Lung (tissue), 17 donors: ENCODE measurements at places on chromosomes 6 and 20. TPM values are rescaled to one million over a fixed set of nuclear protein-coding genes. Genes with fewer than 3 reads are reported as not detected.
A peak's percentile ranks its signal among the peaks of the same experiment; 100 is the strongest.

CALHM6 gene
- total RNA-seq, result 2.1 TPM

MYCT1 gene
- 17.2 TPM for total RNA-seq

EPB41L1 gene
- total RNA-seq, result 50.1 TPM

WFDC5 gene
- total RNA-seq, result not detected

TDRD6 gene
- total RNA-seq, result 0.34 TPM

MLN gene
- not detected for total RNA-seq

DNA sequence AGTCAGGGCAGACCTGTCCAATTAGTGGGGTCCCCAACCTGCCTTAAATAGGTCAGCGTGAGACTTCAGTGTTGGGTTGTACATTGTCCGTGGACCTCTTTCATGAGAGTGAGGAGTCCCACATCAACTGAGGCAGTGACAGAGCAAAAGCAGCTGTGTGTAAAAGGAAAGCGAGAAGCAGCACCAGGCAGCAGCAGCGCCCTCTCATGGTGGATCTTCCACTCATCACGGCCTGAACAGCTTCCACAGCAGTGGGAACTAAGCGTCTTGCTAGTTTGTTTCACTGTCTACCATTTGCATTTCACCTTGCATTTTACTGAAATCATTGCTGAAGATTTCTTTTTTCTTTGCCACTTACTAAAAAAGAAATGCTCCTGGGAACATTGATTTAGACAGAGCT is 333.8 kb downstream of the PKHD1 start:
- H3K27ac ChIP-seq, result no peak overlapping the region
- H3K4me1 ChIP-seq, result no peaks in the 10 kb centered on the region
- no peaks in the 10 kb centered on the region for H3K27me3 ChIP-seq
- no peaks in the 10 kb centered on the region for H3K36me3 ChIP-seq
- DNase-seq, result no peak
- no peak overlapping the region for H3K4me3 ChIP-seq

- no peaks in the 10 kb centered on the region for H3K36me3 ChIP-seq
- no peak overlapping the region for H3K4me3 ChIP-seq
- no peak overlapping the region for H3K27ac ChIP-seq
Measured at GRCh38 chr20:620246-620645, 10.1 kb upstream of the TCF15 start.

- no peak overlapping the region for H3K4me3 ChIP-seq
- DNase-seq, result no peak
- H3K27ac ChIP-seq, result no peak overlapping the region
Measured at GRCh38 chr6:3429211-3429610, 27.6 kb downstream of the SLC22A23 start.

DNA sequence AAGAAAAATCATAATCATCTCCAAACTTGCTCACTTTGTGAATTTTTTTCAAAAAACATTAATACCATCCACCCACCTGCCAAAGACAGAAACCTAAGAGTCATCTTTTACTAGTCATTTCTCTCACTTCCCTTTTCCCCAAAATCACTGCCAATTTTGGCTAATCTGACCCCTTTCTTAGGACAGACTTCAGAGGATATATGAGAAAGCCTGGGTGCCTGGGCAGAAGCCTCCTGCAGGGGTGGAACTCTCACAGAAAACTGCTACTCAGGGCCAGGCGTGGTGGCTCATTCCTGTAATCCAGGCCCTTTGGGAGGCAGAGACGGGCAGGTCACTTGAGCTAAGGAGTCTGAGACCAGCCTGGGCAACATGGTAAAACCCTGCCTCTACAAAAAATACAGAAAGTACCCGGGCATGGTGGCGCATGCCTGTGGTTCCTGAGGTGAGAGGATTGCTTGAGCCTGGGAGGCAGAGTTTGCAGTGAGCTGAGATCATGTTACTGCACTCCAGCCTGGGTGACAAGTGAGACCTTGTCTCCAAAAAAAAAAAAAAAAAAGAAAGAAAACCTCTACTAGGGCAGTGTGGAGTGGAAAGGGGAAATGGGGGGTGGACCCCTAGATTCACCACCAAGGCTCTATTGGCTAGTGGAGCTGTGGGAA is 3.8 kb downstream of the DEK start:
- peaks cover 26% of the 10 kb centered on the region for H3K4me1 ChIP-seq
- no peak overlapping the region for H3K4me3 ChIP-seq
- H3K36me3 ChIP-seq, result peaks cover 23% of the 10 kb centered on the region
- DNase-seq, result no peak
- H3K27ac ChIP-seq, result no peak overlapping the region
- H3K27me3 ChIP-seq, result no peaks in the 10 kb centered on the region

- H3K36me3 ChIP-seq, result peaks cover 2% of the 10 kb centered on the region
- no peaks in the 10 kb centered on the region for H3K27me3 ChIP-seq
- H3K4me3 ChIP-seq, result no peak overlapping the region
Measured at GRCh38 chr20:25544311-25544710, 41.0 kb downstream of the NINL start.

- peak overlapping the region; percentile 98 for H3K4me3 ChIP-seq
- peak overlapping the region; percentile 88 for H3K27ac ChIP-seq
- no peaks in the 10 kb centered on the region for H3K27me3 ChIP-seq
- peaks cover 2% of the 10 kb centered on the region for H3K36me3 ChIP-seq
- peak; percentile 42 for DNase-seq
Measured at GRCh38 chr6:70413992-70414494, 735 bp downstream of the FAM135A start.

DNA sequence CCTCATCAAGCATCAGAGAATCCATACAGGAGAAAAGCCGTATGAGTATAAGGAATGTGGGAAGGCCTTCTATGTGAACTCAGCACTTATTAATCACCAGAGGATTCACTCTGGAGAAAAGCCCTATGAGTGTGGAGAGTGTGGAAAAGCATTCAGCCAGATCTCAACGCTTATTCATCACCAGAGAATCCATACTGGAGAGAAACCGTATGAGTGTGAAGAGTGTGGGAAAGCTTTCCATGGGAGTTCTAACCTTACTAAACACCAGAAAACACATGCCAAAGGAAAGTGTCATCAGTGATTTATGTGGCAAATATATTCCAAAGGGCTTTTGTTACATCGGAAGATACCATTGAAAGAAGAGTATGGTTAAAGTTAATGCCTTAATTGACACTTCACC is 25.4 kb downstream of the ZKSCAN8 start:
- no peak overlapping the region for H3K4me3 ChIP-seq
- H3K27me3 ChIP-seq, result no peaks in the 10 kb centered on the region
- no peak for DNase-seq

DNA sequence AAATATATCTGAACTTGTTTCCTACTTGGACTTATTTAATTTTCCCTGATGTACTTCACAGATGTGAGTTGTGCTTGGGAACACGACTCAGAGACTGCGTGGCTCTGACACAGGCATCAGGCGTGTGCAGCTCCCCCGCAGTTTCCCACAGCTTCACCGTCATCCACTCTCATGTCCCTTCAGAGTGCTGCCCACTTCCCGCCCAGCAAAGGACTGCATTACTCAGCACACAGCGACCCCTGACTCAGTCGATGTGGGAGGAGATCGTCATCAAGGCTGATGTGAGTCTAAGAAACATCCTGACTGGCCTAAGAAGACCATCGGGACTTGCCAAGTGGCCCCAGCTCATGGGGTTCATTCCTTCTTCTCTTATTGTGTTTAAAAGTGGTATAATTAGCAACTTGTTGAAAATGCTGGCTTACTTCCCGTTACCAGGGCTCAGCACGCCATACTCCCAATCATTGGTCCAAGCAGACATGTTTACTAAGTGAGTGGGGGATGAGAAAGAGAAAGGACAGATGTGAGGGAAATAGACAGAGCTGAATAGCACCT is 539.4 kb upstream of the JARID2 start:
- H3K4me1 ChIP-seq, result peaks cover 7% of the 10 kb centered on the region
- no peak overlapping the region for H3K4me3 ChIP-seq
- H3K36me3 ChIP-seq, result no peaks in the 10 kb centered on the region
- no peak for DNase-seq
- peak overlapping the region; percentile 42 for H3K27ac ChIP-seq
- H3K27me3 ChIP-seq, result no peaks in the 10 kb centered on the region

DNA sequence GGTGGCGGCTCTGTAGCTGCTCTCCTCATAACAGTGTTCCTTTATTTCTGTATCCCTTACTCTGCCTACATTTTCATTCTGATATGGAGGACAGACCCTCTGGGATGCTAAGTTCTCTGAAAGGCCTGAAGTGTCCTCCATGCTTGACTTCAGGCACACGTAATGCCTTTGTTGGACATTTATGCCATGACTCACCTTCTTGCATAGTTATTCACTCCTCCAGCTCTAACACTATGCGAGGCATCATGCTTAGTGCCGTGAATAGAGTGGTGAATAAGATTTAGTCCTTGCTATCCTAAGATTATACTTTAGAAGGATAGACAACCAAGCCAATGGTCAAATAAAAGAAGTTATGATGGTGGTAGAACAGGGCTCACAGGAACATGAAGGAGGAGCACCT is 760.9 kb upstream of the FLRT3 start:
- no peak for DNase-seq
- no peaks in the 10 kb centered on the region for H3K36me3 ChIP-seq
- no peaks in the 10 kb centered on the region for H3K4me1 ChIP-seq
- no peaks in the 10 kb centered on the region for H3K27me3 ChIP-seq
- H3K27ac ChIP-seq, result no peak overlapping the region

- H3K27me3 ChIP-seq, result no peaks in the 10 kb centered on the region
- peaks cover 14% of the 10 kb centered on the region for H3K4me1 ChIP-seq
- H3K27ac ChIP-seq, result no peak overlapping the region
Measured at GRCh38 chr6:38215225-38215624, 395.7 kb downstream of the ZFAND3 start.

DNA sequence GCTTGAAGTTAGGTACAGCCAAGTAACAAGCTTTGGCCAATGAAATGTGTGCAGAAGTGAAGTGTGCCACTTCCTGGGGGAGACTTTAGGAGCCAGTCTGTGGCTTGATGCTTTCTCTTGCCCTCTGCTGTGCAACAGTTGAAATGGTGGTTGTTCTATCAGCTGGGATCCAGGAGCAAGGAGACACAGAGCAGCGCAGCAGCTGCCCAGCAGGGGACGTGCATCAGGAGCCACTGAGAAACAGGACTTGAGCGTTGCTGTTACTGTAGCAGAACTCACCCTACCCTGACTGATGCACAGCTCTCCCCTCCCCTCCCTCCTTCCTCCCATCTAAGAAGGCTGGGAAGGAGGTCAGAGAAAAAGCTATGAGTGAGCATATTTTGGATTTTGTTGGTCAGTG is 18.9 kb upstream of the CCN5 start:
- no peak overlapping the region for H3K4me3 ChIP-seq
- no peaks in the 10 kb centered on the region for H3K27me3 ChIP-seq
- peaks cover 4% of the 10 kb centered on the region for H3K4me1 ChIP-seq
- DNase-seq, result no peak
- no peaks in the 10 kb centered on the region for H3K36me3 ChIP-seq

- H3K4me3 ChIP-seq, result no peak overlapping the region
- no peak overlapping the region for H3K27ac ChIP-seq
- no peaks in the 10 kb centered on the region for H3K27me3 ChIP-seq
- no peaks in the 10 kb centered on the region for H3K36me3 ChIP-seq
Measured at GRCh38 chr6:14088600-14089192, 28.9 kb upstream of the CD83 start.

DNA sequence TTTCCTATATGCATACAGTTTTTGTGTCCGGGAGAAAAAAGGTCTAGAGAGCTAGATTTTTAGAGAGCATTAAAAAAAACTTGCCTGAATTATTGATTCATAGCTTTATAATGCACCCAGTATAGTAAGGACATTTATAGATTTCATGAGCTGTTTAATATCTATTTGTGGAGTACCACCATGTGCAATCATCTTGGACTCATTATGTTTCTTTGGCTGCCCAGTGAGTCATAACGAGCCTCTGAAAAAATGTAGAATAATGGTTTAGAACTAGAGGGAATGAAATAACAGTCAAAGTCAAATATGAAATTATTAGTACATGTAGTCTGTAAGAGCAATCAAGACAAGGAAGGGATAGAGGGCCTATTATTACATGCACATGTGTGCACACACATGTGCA is 350.0 kb downstream of the CD83 start:
- H3K27me3 ChIP-seq, result no peaks in the 10 kb centered on the region
- H3K27ac ChIP-seq, result no peak overlapping the region
- no peak overlapping the region for H3K4me3 ChIP-seq
- no peaks in the 10 kb centered on the region for H3K4me1 ChIP-seq

DNA sequence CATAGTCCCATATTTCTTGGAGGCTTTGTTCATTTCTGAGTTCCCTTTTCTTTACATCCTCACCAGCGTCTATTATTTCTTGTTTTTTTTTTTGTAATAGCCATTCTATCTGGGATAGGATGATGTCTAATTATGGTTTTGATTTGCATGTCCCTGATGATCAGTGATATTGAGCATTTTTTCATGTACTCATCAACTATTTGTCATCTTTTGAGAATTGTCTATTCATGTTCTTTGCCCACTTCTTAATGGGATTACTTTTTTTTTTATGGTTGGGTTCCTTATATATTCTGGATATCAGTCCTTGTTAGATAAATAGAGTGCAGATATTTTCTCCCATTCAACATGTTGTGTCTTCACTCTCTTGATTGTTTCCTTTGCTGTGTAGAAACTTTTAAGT is 42.1 kb downstream of the CYB5R4 start:
- no peaks in the 10 kb centered on the region for H3K36me3 ChIP-seq
- H3K4me1 ChIP-seq, result peaks cover 2% of the 10 kb centered on the region
- H3K27ac ChIP-seq, result no peak overlapping the region
- H3K27me3 ChIP-seq, result no peaks in the 10 kb centered on the region
- no peak for DNase-seq

DNA sequence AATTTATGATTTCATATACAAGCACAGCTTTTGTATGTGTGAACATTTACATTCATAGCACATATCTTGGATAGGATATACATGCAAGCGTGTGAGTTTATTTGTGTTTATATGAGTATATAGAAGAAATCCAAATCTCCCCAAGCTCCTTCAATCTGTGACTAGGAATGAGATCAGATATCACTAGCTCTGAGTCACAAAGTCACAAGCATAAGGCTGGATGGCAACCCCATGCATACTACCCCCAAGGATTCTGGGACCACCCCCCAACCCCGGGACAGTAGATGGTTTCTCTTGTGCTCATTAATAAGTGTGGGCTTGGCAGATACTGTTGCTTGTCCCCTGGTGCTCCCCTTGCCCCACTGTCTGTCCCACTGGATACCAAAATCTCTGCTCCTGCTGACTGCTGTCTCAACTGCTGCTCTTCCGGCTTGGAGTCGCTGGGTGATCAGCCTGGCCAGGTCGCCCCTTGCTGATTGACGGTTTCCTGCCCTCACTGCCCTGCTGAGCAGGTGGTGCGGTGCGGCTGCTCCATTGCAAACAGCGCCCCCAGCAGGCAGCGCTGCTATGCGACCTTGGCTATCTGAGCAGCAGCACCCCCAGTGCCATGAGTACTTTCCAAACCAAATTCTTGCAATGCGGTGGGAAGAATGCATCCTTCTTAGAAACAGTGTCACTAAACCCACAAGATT is 279.4 kb downstream of the CD83 start:
- DNase-seq, result peak; percentile 17
- no peak overlapping the region for H3K4me3 ChIP-seq
- no peaks in the 10 kb centered on the region for H3K27me3 ChIP-seq
- no peak overlapping the region for H3K27ac ChIP-seq
